K562 (cell line): ENCODE measurements at places on chromosomes 2 and 18.

GRCh38 chr2:122433123-122433754 is 677.8 kb downstream of the TSN start:
- no peak for DNase-seq

DNA sequence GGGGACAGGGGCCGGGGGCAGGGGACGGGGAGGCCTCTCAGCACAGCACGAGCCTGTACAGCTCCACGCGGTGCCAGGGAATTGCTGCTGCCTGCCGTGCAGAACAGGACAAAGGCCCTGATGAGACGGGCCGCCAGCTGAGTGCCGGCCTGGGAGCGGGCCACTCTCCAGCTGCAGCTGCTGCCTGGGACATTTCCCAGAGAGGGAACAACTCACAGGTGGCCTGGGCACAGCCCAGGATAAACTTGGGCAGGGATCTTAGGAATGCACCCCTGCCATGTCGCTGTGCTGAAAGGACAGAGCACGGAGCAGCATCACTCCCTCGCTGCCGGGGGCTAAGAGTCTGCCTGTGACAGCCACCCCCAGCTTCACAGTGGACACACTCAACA is 38.8 kb downstream of the CENPO start:
- DNase-seq: no peak

- DNase-seq: no peak
Observed at GRCh38 chr2:224847961-224848850, 132.0 kb upstream of the CCDC195 start.

- DNase-seq: no peak
Observed at GRCh38 chr2:237726401-237726830, 72.2 kb upstream of the RBM44 start.

- DNase-seq: no peak
Observed at GRCh38 chr2:68796295-68796905, 61.8 kb downstream of the ARHGAP25 start.

- no peak for DNase-seq
Observed at GRCh38 chr2:152046940-152047339, 51.9 kb downstream of the CACNB4 start.

DNA sequence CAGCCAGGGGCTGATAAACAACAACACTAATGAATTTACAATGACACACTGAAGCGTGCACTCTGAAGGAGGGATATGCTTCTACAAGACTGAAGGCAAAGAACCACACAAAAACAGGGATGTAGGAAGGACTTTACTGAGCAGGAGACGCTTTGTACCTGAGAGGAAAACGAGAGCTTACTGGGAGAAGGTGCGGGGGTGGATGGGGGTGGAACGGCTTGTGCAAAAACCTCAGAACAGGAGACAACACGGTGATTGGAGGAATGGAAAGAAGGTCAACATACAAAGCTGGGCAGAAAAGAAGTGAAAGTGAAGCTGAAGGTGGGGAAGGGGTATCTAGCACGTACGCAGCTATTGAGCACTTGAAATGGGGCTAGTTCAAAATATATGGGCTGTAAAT is 93.1 kb downstream of the SLC8A1 start:
- no peak for DNase-seq

GRCh38 chr2:196591621-196592022 is 47.9 kb upstream of the CCDC150 start:
- DNase-seq: no peak

GRCh38 chr2:148607566-148607965 is 37.0 kb upstream of the EPC2 start:
- DNase-seq: no peak

GRCh38 chr2:186907897-186908296 is 58.9 kb upstream of the ZSWIM2 start:
- DNase-seq: no peak

DNA sequence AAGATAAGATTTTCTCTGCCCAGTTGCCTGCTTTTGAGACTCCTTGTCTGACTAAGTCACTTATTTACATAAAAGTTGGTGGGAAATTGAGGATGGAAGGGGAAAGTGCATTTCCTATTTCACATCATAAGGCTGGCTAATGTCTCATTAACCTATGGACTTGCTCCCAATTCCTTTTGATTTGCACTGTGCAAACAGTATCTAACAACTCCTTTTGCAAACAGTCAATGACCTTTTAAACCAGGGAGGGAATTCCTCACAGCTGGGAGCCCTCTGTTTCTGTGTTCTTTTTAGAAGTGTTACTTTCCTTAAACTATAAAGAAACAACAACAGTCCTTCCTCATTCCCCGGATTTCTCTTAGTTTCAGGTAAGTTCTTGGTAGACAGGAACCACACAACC is 272.8 kb downstream of the RND3 start:
- no peak for DNase-seq

GRCh38 chr18:28399781-28400362 is 222.9 kb upstream of the CDH2 start:
- DNase-seq: no peak

- no peak for DNase-seq
Observed at GRCh38 chr2:196959281-196959680, 32.8 kb upstream of the PGAP1 start.
